ENCODE measurements at places on chromosomes 5 and 9. TPM values are rescaled to one million over a fixed set of nuclear protein-coding genes. Genes with fewer than 3 reads are reported as not detected.

DNA sequence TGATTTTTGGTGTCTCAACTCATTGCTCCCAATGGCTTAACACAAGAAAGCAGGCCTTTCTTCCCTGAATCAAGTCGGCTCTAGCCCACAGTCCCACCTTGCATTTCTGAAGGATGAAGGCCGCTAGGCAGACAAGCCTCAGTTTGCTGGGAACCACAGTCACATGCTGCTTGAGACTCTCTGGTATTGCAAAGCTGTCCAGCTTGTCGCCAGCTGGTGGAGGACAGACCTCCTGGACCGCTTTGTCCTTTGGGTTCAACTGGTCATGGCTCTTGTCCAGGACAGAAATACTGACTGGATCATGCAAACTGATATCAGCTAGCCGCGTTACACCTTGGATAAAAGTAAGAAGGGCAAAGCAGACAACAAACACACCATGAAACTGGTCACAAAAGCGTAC lies 23.1 kb downstream of the DDX31 start:
- no peak for DNase-seq

DNA sequence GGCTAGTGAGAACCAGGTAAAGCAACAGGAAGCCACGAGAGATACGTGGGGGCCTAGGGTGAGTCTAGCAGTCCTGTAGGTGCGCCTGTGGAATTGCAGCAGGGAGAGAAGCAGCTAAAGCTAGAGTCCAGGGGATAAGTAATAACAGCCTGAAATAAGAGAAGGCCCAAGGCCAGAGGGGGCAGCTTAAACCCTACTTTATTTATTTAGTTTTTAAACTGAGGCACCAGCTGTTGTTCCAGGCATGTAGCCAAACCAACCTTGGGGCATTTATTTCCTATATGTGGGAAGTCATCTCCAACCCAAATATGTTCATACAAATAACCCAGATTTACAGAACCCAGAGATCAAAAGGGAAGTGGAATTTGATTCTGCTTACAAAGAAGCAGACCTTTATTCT lies 93.5 kb downstream of the GLDC start:
- no peak for DNase-seq

- DNase-seq, result no peak
These were observed 30.4 kb downstream of the NFX1 start for GRCh38 chr9:33320568-33321261.

DNA sequence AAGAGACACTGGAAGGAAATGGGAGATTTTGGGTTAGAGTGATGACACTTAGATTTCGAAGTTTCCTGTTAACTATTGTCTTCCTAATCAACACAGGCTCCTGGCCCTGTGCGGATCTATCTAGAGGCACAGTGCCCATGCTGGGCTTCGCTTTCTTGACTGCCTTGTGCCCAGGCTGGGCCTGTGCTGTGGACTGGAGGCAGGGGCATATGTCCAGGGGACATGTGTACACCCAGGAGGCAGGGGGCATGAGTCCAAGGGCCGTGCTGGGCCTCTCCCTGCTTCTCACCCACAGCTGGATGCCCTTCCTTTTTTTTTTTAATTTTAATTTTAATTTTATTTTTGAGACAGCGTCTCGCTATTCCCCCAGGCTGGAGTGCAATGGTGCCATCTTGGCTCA lies 37.6 kb downstream of the EHMT1 start:
- DNase-seq, result no peak

DNA sequence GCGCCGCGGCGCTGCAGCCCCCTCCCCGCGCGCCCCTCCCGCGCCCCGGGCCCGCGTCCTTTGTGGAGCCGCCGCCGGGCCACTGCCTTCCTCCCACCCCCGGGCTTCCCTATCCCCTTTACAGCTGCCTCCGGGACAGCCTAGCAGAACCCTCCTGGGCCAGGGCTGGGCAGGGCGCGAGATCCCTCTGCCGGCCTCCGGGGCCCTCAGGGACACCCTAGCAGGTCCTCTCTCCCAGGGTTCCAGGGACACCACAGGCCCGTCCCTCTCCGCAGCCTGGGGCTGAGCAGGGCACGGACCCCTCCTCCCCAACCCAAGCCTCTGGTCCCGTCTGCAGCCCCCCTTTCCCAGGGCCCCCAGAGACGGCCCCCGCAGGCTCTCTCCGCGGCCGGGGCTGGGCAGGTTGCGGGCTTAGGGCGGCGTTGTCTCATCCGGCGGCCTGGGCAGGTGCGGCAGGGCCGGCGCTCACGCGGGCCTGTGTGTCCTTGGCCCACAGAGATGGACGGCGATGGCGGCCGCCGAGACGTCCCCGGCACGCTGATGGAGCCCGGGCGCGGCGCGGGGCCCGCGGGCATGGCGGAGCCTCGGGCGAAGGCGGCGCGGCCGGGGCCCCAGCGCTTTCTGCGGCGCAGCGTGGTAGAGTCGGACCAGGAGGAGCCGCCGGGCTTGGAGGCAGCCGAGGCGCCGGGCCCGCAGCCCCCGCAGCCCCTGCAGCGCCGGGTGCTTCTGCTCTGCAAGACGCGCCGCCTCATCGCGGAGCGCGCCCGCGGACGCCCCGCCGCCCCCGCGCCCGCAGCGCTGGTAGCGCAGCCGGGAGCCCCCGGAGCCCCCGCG lies 710 bp downstream of the WNK2 start:
- DNase-seq, result peak; percentile 82

DNA sequence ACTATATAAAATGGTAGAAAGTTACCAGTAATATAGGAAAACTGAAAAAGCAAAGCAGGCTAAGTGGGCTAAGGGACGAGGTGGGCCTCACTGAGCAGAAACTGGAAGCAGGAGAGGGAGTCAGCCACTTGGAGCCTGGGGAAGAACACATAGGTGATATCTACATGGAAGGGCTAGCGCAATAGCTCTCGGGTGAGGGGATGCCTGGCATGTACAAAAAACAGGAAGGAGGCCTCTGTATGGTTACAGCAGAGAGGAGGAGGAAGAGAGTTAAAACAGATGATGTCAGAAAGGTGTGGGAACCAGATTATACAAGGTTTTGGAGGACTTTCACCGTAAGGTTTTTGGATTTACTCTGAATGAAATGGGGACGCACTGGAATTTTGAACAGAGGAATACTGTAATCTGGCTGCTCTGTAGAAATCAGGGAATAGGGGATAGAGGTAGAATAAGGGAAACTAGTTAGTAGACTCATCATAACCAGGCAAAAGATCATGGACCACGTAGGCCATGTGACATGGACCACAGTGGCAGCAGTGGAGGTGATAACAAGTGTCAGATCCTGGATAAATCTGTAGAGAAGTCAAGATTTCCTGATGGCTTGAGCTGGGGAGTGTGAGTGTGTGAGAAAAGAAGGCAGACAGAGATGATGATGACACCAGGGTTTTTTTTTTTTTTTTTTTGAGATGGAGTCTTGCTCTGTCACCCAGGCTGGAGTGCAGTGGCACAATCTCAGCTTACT lies 52.5 kb downstream of the FNBP1 start:
- DNase-seq, result no peak

GRCh38 chr5:111513131-111513520 lies 791 bp upstream of the STARD4 start:
- no peak for DNase-seq

DNA sequence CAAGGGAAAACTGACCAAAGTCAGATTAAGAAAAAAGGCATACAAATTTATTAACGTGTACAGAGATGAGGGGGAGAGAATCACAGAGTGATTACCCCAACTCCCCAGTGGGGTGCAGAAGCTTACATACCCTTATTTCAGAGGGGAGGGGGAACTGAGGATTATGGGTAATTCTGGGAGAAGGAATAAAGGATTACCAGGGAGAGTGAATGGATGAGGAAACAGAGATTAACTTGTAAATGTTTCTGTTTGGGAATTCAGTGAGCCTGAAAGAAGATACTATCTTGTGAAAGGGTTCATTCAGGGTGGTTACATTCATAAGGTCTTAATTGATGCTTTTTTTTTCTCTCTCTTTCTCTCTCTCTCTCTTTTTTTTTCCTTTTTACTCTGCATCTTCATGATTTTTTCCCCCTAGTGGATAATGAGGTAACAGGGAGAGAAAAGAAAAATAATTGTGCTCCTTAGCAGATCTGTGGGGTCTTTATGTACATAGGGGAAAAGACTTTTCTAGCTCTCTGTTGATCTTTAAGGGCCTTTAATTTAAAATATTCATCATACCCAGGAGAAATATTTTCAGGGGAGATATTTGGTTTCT lies 49.4 kb downstream of the TARS1 start:
- no peak for DNase-seq

DNA sequence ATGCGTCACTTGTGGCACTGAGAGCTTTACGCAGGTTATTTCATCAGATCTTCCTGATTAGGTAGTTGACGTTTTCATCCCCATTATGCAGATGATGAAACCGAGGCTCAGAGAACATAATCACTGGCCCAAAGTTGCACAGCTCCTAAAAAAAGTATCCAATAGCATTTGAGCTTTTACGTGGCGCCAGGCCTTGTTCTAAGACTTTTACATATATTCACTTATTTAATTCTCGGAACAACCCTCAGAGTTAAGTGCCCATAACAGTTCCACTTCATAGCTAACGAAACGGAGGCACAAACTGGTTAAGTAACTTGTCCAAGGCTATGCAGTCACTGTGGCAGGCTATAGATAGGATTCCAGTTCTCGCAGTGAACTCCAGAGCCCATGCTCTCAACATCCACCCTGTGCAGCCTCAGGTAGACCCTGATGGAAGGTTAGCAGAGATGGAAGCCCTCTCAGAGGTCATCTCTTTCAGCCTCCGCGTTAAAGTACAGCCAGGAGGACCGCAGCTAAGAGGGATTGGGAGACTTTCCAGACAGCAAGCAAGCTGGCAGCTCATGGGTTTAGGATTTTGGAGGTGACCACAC lies 39.3 kb downstream of the AMBP start:
- peak; percentile 35 for DNase-seq

DNA sequence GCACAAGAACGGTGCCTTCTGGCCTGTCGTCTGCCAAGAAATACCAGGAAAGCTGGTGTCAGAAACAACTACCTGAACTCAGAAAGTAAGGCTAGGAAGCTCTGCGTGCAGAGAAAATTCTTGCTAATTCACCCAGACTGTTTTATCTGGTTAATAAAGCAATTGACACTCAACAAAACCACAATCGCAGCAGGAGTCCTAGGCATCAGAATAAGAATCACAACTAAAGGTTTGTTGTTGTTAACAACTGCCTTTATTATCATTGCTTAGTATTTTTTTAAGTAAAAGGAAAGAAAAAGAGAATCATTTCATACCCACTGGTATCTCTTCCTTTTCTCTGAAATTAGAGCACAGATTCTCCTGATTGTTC lies 3.9 kb upstream of the ISL1 start:
- no peak for DNase-seq

DNA sequence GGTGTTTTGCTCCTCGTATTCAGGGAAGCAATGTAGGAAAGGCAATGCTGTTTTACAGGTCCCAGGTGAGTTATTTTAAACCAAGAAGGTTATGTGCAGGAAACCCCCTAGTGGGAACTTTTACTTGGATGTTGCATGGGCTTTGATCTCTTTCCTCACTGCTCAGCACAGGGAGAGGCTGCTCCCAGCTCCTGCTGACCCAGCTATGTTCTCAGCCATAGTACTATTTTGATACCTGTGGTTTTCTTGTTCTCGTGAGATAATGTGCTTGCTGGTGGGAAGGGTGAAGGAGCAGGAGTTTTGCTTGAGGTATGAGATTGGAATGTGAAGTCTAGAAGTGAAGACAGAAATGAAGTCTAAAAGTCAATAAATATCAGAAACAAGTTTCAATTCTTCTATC lies 265.6 kb upstream of the FBXL7 start:
- peak; percentile 76 for DNase-seq

GRCh38 chr5:160702934-160703333 lies 149.1 kb downstream of the ATP10B start:
- DNase-seq, result no peak

DNA sequence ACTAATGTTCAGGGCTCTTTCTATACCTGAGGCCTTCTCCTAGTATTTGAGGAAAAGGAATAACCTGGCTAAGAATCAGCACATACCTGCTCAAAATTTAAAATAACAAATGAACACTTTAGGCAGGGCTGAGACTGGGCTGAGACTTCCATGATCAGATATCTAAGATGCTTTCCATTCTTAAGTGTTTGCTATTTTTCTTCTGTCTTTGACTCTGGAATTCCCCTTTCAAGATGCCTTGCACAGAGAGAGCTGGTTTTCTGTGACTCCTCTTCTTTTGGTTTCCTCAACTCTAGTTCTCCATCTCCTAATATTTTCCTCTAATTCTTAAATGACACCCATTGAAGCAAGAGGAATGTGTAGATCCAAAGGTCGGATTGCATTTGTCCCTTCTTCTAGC lies 61.1 kb downstream of the DPYSL3 start:
- no peak for DNase-seq

DNA sequence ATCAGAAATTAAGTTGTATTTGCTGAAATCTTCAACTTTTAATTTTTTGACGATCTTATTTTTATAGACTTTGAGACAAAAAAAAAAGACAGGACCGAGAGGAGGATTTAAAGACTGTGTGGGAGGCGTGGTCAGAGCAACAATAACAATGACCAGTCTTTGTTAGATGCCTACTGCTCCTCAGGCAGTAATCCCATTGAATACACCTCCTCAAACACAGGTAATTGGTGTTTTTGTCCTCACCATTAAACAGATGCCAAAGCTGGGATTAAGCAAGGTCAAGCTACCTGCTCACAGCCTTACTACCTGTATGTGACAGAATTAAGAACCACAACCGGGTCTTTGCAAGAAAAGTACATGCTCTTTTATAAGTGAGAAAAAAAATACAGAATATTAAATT lies 233.3 kb upstream of the GRAMD2B start:
- peak; percentile 64 for DNase-seq

- no peak for DNase-seq
These were observed 6.1 kb upstream of the AFAP1L1 start for GRCh38 chr5:149265597-149265996.

DNA sequence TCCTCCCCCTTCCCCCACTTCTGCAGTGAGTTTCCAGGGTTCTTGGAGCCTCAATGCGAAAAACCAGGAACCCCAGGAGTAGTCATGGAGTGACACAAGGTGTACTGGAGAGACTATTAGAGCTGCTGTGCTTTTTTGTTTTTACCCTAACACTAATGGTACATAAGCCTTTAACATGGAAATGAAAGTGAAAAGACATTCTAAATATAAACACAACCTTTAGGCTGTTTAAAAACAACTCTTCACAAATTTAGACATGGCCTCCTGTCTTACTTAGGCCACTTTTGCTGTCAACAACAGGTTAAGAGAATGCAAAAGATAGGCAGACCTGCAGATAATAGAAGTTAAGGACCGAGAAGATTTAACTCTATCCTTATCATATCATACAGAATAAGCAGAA lies 232.2 kb downstream of the DENND1A start:
- no peak for DNase-seq

- DNase-seq, result no peak
These were observed 813 bp upstream of the SLU7 start for GRCh38 chr5:160419458-160420330.

DNA sequence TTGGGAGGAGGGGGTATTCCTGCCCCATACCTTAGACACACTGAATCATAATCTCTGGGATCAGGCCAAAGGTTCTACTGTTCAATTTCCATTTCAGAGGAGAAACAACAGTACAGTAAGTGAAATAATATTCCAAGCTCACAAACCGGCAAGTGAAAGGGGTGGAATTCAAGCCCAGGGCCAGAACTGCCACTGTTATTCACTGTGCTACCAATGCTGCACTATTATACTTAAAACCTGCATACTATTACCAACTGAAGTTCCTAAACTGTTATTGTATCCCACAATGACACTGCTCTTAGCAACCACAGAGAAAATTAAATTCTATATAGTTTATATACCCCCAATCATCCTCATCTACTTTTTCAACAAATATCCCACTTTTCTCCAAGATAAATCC lies 24.6 kb downstream of the SSBP2 start:
- DNase-seq, result no peak

Gene SLC6A19
- 0.09 TPM for total RNA-seq

Gene NR2F1-AS1
- total RNA-seq, result 1.4 TPM

Gene ACTBL2
- total RNA-seq, result not detected

Gene ZNF608
- total RNA-seq, result 100 TPM

Gene CCL19
- total RNA-seq, result not detected

Gene ADAMTS2
- 1.6 TPM for total RNA-seq

Gene UGT3A1
- total RNA-seq, result 11.8 TPM

Gene PSAT1
- 64.4 TPM for total RNA-seq
